ENCODE measurements at places on chromosomes 13 and 19.
A peak's percentile ranks its signal among the peaks of the same experiment; 100 is the strongest.

DNA sequence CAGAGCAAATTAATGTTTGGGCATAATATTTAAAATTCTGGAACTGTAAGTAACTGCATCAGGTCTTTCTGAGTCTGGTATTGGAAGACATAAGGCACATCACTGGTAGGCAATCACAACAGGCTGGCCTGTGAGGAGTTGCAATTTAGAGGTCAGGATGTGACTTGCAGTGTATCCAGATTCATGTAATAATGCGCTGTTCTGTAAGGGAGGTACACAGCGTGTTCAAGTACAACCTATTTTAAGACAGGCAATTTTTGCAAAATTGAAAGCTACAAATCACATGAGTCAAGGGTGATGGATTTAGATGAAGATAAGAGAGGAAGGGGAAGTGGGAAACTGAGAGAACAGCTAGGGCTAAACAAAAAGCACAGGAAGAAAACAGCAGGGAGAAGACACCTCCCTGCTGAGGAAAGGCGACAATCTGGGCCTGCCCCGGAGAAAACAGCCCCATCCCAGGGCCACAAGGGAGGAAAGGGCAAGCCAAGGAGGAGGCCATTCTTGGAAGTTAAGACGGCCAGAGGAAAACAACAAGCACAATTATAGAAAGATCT lies 138.1 kb downstream of the LACC1 start:
- DNase-seq: no peak

- no peak for DNase-seq
Measured at GRCh38 chr19:41528106-41528505, 47.9 kb upstream of the CEACAM21 start.

DNA sequence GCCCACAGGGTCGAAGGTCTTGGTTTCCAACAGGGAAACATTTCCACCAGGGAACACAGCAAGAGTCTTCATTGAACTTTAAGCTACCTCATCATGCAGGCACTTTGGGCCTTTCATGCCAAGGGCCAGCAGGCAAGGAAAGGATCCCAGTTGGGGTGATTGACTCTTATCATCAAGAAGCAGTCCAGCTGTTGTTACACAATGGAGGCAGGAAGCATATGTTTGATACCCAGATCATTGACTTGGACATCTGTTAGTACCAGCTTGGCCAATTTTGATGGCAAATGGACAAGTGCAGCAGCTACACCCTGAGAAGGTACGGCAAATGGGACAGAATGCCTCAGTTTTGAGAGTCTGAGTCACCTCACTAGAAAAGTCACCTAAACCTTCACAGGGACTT lies 10.9 kb upstream of the RCBTB1 start:
- no peak for DNase-seq

- no peak for DNase-seq
Measured at GRCh38 chr19:30167976-30168635, 204.1 kb upstream of the ZNF536 start.

DNA sequence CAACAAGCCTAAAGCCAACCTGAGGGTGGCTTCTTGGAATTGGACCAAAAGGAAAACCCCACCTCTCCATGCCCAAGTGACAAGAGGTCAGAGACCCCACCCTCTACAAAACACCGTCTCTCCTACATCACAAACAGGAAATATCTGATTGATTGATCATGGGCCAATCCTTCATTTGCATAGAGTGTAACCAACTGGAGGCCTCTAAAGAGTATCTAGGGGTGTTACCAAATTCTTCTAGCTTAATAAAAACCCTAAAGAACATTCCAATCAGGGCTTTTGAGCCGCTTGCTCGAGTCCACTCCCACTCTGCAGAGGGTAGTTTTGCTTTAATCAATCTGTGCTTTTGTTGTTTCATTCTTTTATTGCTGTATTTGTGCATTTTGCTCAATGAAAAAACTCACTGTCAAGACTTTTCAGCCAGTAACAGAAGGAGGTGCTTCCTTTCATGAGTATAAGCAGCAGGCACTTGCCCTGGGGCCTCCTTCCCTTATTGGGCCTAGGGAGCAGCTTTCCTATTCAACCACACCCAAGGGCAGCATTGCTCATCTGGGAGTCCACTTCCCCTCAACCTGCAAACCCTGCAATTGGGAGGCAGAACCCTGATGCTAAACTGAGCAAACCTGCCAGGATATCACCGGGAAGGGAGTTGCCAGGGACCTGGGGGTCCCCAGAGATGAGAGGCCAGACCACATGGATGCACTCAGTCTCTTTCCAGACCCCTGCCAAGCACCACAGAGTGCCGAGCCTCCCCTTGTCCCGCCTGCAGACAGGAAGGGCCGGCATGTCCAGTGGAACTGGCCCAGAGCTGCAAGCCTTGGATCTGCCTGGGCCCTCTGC lies 154.3 kb upstream of the VSTM2B start:
- no peak for DNase-seq

DNA sequence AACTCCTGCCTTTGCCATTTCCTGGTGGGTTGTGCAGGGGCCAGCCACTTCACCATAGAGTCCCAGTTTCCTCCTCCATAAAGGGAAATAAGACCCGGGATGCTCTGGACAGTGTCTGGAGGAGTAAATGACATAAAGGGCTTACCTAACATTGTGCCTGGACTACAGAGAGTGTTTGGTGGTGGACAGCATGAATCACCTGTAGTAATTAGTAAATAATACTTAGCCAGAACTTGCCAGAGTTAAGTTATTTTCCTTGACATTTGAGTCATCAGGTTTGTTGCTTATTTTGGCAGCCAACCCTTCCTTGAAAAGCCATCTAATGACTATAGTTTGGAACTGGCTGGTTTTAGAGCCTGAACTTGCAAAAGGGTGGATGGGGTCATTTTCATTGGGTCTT lies 159.2 kb downstream of the SLC7A1 start:
- DNase-seq: peak; percentile 36

GRCh38 chr13:76711550-76712182 lies 174.5 kb downstream of the KCTD12 start:
- DNase-seq: peak; percentile 92

- DNase-seq: no peak
Measured at GRCh38 chr13:53266757-53267156, 238.1 kb downstream of the OLFM4 start.

- DNase-seq: peak; percentile 77
Measured at GRCh38 chr13:21435687-21436151, 23.4 kb downstream of the ZDHHC20 start.

- DNase-seq: no peak
Measured at GRCh38 chr13:66972659-66973058, 257.5 kb downstream of the PCDH9 start.

- DNase-seq: no peak
Measured at GRCh38 chr13:36920616-36921185, 663 bp upstream of the SMAD9 start.

DNA sequence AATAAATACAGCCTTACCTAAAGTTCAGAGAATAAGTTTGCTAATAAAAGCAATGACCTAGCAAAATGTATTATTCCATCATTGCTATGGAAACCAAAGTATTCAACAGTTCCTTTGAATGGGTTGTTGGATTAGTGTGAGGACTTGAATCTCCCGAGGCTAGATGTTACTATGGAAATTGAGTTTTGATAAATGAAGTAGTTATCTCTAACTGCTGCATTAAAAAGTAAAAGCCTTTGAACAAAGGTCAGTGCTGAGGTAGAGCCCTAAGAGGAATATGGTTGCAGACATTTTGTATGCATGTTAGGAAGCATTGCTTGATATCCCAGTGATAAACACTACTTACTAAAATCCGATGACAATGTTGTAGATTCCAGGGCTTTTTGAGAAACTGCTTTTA lies 6.2 kb downstream of the KLF5 start:
- DNase-seq: no peak

All from fibroblast of the conjunctiva (primary cell).